Stimulated activated CD8-positive, alpha-beta memory T cell treated with anti-CD3 and anti-CD28 coated beads, Interleukin-2, amount 100 ng/mL, for 1 hour (primary cell): ENCODE measurements at places on chromosomes 5 and 9.

- no peak for DNase-seq
Measured at GRCh38 chr9:21015129-21015815, 16.2 kb downstream of the HACD4 start.

GRCh38 chr9:133828338-133828997 is 90.3 kb upstream of the SARDH start:
- DNase-seq, result no peak

- no peak for DNase-seq
Measured at GRCh38 chr9:92440751-92441046, 16.4 kb upstream of the OMD start.

- DNase-seq, result no peak
Measured at GRCh38 chr5:58407042-58407719, 52.7 kb downstream of the PLK2 start.

- DNase-seq, result no peak
Measured at GRCh38 chr5:136269973-136270372, 77.0 kb upstream of the SMIM32 start.

DNA sequence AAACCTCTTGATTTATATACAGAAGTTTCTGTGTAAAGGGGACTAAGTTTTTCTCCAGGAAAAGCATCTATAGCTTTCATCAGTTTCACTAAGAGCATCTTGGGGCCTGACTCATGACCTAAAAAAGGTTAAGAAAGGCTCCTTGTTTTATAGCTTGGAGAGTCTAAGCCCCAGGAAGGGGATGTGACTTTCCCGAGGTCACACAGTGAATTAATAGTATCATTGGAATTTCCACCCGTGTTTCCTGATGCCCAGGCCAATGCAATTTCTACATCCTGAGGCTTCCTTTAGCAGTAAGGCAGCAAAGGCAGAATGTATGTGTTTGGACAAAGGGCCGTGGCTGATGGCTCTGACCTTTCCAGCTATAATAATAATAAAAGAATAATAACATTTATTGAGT is 8.6 kb downstream of the MORN5 start:
- DNase-seq, result no peak

- DNase-seq, result no peak
Measured at GRCh38 chr5:1537603-1538154, 13.9 kb upstream of the LPCAT1 start.

GRCh38 chr5:132681476-132681831 is 7.7 kb downstream of the IL4 start:
- no peak for DNase-seq

DNA sequence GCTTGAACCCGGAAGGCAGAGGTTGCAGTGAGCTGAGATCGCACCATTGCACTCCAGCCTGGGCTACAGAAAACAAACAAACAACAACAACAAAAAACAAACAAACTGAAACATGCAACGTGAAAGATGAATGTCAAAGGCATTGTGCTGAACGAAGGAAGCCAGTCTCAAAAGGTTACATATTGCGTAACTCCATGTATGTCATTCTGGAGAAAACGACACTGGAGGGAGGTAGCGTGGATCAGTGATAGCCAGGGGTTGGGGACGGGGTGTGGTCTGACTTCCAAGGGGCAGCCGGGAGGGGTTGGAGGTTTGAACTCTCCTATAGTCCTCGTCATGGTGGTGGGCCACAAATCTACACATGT is 12.1 kb upstream of the WDR5 start:
- no peak for DNase-seq

- no peak for DNase-seq
Measured at GRCh38 chr9:27683181-27683580, 109.9 kb upstream of the C9orf72 start.
